Mesendoderm (in vitro differentiated cells): ENCODE measurements at places on chromosomes 7 and 10.

- DNase-seq: no peak
Measured at GRCh38 chr7:82364671-82365070, 78.9 kb downstream of the CACNA2D1 start.

DNA sequence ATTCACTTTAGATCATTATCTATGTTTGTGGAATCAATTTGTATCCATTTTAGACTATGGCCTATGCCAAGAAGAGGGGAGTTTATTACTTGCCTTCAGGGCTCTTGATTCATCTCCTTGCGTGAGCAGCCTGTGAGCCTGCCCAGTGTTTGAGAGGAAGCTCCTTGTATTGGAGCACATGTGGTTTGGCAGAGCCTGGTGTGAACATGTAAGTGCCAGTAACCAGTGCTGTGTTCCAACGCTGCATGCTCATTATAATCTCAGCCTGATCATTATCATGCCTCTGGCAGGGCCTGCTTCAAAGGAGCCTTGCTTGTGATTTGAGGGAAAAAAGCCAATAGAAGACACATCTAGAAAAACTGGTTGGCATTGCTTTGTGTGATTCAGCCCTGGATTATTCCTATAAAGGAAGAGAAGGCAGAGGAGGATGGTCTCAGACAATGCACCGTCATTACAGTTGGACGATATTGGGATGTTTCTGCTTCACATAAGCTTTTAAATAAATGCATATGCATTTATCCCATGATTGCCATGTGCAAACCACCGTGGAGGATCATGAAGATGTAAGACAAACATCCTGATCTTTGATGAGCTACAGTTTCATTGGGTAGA lies 203.4 kb upstream of the AHR start:
- DNase-seq: no peak

GRCh38 chr7:77370606-77371005 lies 45.5 kb downstream of the GSAP start:
- no peak for DNase-seq

GRCh38 chr10:113459626-113460280 lies 93.1 kb upstream of the HABP2 start:
- DNase-seq: no peak

GRCh38 chr7:150466477-150466876 lies 16.0 kb downstream of the GIMAP8 start:
- no peak for DNase-seq

DNA sequence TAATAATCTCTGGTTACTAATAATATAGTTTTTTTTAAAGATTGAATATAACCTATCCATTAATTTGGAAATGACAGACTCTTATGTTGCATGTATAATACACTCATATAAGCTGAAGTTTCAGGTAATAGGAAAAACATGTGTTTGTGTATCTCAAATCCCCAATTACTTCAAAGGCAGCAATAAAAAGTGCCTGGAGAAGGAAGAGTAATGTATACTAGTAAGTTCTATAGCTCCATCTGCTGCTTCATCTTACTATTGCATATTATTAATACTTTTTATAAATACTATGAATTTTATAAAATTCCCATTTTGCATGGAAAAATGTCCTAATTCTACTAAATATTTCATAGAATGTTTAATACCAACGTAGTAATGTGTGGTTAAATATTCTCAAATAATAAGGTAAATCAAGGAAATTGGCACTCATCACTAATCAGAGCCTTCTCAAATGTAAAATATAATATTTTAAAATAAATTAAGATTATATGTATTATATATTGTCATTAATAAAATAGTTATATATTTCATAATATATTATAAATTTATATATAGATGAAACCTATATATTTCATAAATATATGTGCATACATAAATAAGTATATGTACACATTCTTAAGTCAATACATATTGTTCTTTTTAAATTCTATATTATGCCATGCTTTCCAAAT lies 311.9 kb downstream of the HGF start:
- no peak for DNase-seq

DNA sequence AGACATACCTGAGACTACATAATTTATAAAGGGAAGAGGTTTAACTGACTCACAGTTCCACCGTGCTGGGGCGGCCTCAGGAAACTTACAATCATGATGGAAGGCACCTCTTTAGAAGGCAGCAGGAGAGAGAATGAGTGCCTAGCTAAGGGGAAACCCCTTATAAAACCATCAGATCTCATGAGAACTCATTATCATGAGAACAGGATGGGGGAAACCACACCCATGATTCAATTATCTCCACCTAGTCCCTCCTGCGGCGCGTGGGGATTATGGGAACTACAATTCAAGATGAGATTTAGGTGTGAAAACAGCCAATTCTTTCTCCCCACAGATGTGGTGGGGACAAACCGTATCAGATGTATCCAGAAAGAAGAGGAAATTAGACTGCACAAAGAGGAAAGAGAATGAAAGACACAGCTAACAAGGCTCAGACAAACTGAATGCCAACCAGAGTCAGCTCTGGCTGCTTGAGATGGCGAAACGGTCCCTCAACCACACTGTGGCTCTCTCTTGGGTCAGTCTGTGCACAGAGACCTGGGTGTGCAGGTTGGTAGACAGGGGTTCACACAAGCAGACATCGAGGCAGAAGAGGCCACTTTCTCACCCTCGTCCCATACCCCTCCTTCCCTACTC lies 375.6 kb downstream of the SFMBT2 start:
- no peak for DNase-seq

GRCh38 chr10:8183241-8183704 lies 128.8 kb downstream of the GATA3 start:
- peak; percentile 58 for DNase-seq

- no peak for DNase-seq
Measured at GRCh38 chr10:131960631-131961046, 21.1 kb downstream of the BNIP3 start.

DNA sequence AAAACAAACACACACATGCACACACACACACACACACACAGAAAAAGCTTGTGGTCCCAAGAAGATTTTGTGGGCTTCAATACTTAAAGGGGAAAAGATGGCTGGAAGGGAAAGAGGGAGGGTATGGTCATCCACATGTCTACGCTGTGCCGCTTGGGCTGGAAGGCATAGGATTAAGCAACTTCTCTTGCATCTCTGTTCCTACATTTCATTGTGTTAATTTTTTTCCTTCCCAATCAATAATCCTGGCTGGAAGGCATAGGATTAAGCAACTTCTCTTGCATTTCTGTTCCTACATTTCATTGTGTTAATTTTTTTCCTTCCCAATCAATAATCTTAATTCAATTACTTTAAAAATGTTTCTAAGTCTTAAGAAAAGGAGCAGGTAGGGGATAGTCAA lies 30.6 kb downstream of the C10orf120 start:
- DNase-seq: no peak

GRCh38 chr7:117212969-117213877 lies 109.6 kb downstream of the WNT2 start:
- DNase-seq: peak; percentile 75

DNA sequence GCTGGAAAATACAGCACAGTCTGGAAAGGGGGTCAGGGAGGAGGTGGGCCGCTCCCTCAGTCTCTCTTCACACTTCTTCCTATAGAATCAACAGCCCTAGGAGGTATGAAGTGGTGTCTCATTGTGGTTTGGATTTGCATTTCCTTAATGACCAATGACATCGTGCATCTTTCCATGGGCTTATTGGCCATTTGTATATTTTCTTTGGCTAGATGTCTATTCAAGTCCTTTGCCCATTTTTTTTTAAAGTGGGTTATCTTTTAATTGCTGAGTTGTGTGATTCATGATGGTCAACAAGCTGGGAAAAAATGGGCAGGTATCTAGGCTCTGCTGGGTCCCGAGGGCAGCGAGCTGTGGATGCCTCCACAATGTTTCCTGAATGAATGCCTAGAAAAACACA lies 29.1 kb downstream of the TMEM130 start:
- DNase-seq: no peak

GRCh38 chr7:108448584-108449505 lies 7.4 kb downstream of the NRCAM start:
- no peak for DNase-seq

GRCh38 chr7:130180571-130181262 lies 24.5 kb downstream of the TMEM209 start:
- no peak for DNase-seq

DNA sequence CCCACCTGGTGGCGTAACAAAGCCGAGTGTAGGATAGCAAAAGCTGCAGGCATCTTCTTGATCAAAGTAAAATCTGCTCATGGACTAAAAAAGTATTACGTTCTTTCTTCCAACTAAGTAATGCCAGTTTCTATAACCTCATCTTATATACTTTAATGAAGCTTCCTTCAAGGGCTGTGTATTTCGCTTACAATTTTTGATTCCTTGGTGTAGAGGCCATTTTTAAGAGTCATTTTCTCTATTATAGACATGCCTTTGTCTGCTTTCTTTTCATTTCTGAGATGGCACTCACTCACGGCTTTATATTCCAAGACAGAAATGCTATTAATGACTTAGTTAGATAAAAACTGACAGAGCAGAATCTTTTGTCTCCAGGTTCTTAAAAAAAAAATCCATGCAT lies 194.0 kb downstream of the HECW1 start:
- no peak for DNase-seq

DNA sequence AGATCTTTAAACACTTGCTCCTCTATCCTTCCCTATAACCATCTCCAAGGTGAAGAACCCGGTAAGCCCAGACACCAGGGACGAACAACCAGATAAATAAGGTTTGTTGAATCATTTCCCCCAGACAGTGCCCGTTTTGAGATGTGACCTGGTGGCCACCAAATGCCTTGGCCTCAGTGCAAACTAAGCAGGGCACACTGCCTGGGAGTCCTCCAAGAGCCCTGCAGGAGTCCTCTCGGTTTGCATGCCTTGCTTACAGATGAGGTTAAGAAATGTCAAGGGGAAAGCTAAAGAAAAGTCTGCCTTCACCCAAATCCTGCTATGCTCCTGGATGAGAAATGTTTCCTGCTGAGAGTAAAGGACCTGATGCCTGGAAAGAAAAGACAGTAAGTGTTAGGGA lies 31.6 kb downstream of the SLIT1 start:
- DNase-seq: no peak

GRCh38 chr7:99305473-99306260 lies 20.0 kb upstream of the ARPC1A start:
- no peak for DNase-seq

- DNase-seq: no peak
Measured at GRCh38 chr10:30050411-30050810, 9.0 kb downstream of the JCAD start.

- DNase-seq: no peak
Measured at GRCh38 chr10:75660823-75661222, 229.4 kb downstream of the LRMDA start.

- DNase-seq: no peak
Measured at GRCh38 chr7:35828817-35829216, 28.0 kb downstream of the SEPTIN7 start.

DNA sequence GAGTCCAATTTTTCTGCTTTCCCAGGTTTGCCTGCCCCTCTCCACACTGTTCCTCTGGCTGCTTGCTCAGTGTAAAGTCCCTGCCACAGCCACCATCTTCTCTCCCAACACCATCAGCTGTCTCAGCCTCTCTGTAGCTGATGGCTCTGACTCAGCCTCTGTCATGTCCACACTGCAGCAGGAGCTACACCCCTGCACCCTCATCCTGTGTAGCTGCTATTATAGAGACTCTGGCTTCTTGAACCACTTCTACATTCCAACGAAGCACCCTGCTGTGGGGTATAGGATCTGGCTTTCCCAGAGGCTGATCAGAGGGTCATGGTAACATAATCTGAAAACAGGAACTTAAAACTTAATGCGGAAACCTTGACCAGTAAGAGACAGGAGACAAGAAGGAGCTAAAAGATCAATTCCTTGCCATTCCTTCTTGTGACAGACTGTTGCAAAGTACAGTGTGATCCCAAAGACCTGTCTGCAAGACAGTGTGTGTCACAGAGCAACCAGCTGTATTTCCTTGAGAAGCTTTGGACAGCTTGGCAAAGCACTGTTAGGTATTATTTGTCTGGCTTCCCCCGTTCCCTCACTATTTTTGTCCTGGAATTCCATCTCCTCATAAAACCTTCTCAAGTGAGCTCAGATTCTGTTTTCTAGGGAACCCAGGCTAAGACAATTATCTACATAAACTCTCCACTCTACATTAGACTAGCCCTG lies 42.3 kb downstream of the NRCAM start:
- DNase-seq: peak; percentile 82

DNA sequence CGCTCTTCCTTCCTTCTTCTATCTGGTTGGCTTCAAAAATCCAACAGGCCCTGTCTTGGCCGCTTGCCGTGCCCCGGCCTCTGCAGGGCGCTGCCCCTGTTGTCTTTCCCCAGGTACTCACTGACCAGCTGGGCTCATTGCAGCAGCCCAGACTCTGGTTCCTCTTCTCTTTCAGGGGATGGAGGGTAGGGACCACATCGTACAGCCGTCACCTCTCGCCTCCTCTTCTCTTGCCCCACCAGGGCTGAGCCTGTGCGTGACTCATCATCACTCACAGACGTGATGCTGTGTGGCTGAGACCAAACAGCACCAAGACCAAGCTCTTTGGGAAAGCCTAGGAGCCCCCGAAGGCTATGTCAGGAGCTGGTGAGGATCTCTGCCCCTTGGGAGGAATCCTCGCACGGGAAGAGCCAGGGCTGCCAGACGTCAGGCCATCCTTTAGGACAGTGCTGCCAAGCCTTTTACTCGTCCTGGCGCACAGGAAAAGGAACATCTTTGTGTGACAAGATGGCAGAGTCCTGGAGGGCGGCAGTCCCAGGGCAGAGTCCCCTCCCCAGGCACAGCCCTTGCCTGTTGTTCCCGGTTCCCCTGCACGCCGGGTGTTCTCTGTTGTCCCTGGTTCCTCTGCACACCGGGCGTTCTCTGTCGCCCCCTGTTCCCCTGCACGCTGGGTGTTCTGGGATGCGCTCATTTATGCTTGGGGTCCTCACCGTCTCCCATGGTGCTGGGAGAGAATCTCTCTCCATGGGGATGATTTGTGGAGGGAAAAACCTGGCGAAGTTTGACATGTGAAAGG lies 188.5 kb upstream of the SHH start:
- DNase-seq: no peak

DNA sequence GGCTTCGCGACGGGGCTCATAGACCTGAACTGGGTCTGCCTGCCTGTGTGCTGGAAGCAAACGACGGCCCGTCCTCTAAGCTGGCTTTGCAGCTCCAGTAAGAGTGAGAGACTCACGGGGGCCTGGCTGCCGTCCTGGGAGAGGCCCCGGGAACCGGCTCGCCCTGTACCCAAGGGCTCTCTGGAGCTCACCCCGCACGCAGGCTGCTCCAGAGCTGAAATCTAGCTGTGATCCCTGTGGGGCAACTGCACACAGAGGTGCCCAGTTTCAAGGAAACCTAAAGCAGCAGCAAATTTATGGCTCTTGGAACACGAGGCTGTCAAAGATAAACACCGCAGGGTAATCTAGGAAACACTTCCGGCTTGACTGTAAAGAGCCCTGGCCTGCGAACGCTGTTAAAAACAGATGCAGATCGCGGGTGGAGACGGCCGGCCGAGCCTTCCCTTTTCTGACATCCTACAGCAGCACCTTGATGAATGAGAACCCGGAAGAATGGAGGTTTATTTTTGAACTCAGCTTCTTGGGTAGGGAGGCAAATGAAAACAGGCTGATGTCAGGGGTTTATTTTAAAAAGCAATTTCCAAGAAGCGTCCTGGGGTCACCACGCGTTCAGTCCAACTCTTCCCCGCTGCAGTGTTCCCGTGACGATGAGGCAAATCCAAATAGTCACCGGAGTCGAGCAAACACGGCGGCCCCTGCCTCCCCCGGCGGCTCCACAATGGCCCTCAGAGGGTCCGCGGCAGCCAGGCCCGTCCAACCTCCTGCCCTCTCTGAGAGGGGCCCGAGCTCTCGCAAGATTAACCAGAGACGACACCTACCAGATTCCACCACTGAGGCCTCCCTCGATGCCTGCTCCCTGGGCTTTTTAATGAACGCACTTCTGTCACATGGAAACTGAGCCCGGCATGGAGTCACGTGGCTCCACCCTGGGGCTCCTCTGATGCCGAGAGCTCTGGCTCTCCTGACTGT lies 29.6 kb downstream of the AMZ1 start:
- no peak for DNase-seq
